ENCODE measurements at places on chromosomes 13 and 19.

- no peak for DNase-seq
These were observed 452 bp upstream of the PPM1N start for GRCh38 chr19:45497791-45498190.

GRCh38 chr13:36848199-36848982, 29.4 kb downstream of the RFXAP start:
- DNase-seq, result no peak

DNA sequence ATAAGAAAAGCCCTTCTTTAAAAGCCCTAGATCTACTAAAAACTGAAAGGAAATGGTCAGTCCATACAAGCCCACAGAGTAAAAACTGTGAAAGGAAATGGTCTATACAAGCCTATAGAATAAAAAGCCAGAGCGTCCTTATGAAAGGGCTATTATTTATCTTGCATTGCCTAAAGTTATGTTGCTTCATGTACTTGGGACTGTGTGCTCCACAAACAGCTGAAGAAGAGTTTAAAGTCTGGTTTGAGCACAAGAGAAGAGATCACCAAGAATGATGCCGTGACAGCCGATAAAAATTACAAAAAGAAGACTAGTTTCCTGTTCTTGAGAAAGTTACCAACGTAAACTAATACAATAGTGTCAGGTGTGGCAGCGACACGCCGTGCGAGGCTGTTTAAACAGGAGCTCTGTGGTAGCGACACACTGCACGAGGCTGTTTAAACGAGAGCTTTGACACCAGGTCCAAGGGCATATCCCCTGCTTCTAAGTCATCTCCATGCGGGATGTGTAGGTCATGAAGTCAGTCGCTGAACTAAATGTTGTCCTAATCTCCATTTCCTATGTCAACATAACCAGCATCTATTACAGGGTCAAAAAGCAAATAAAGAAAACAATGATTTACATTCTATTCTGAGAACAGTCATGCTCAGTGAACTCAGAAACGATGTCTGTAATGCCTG, 24.9 kb downstream of the PCID2 start:
- no peak for DNase-seq

- no peak for DNase-seq
These were observed 504.8 kb downstream of the SLITRK1 start for GRCh38 chr13:83377491-83377890.

DNA sequence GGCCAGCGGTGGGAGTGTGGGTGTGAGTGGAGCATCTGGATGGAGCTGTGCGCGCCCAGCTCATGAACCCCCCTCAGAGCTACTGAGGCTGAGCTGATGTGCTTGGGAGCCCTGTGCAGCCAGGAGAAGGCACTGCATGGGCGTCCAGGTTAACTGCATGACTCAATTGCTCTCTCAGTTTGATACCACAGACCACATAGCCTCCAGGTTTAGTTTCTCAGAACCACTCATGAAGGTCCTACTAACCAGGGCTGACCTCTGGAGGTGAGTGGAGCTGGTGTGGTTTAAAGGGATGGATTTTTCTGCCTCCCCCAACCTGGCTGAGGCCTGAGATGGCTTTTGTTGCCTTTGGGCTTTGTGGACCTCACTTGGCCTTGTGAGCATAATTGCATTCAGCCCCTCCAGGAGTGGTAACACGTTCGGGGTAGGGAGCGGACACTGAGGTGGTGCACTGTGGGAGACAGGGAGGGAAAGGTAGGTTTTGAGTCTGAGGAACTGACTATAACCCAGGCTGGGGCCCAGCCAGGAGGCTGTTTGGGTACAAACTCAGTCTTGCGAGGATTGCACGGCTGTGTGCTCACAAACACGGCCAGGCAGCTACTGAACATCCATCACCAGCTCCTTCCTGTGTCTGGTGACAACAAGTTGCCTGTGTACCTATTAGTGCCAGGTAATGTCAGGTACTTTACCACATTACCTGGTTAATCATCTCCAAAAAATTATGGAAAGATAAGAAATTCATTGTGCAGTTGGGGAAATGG, 97.5 kb downstream of the RGCC start:
- DNase-seq, result no peak

GRCh38 chr13:107252428-107252827, 684.5 kb upstream of the ARGLU1 start:
- DNase-seq, result no peak

- no peak for DNase-seq
These were observed 59.5 kb downstream of the MCF2L start for GRCh38 chr13:113028336-113029060.

DNA sequence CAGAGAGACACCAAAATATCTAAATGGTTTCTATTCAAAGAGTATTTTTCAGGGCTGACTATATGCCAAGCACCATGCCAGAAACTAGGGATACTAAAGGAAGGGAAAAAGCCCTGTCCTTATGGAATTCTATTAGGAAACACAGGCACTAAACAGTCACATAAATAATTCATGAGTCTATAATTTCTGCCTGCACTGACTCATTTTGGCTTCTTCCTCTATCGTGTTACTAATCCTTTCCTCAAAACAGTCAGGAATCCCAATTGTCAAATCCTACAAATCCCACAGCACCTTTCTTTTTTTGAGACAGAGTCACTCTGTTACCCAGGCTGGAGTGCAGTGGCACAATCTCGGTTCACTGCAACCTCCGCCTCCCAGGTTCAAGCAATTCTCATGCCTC, 29.2 kb downstream of the XPO4 start:
- DNase-seq, result peak; percentile 9
